Mesothelial cell of epicardium (in vitro differentiated cells): ENCODE measurements at places on chromosomes 5 and 9.

DNA sequence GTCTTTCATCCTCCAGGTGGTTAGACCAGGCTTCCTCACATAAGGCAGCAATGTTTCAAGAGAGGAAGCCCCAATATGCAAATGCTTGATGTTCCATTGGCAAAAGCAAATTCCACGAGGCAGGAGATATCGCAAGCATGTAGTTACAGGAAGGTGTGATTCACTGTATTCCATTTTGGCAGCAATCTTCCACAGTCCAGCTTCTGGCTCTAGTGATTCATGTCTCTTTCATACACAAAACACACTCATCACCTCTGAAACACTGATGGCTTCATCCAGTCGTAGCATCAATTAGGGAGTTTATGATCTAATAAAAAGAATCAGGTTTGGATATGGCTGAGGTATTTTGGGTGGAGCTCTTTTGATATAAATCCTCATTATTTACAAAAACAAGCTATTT lies 552.2 kb upstream of the RIOK2 start:
- no peaks in the 10 kb centered on the region for H3K4me1 ChIP-seq
- no peaks in the 10 kb centered on the region for H3K36me3 ChIP-seq
- no peak for DNase-seq
- no peak overlapping the region for H3K27ac ChIP-seq
- peaks cover under 1% of the 10 kb centered on the region for H3K27me3 ChIP-seq

DNA sequence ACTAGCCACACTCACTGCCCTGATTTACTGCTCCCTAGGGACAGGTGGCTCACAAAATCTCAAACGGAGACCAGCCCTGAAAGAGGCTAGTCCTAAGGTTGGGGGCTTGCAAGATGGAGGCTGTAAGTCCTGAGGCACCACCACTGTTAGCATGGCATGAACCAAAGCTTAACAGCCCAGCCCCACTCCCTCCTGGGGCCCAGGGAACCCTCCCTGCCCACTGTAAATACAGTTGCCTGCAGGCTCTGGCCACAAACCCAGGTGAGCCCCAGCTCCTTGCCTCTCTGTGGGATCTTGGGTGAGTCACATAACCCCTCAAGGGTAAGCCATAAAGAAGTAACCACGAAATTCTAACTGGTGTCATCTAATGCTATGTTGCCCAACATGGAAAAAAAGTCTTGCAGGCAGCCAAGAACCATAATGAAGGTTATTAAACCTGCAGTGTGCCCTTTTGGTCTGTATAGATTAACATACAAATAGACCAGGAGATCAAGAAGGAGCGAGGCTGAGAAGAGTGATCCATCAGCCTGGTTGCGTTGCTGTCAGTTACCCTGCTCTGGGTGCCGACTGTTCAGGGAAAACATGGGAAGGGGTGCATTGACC lies 1.7 kb upstream of the POMT1 start:
- H3K27ac ChIP-seq, result peak overlapping the region; percentile 59
- H3K4me3 ChIP-seq, result peak overlapping the region; percentile 59
- DNase-seq, result no peak
- no peaks in the 10 kb centered on the region for H3K27me3 ChIP-seq
- peaks cover 3% of the 10 kb centered on the region for H3K36me3 ChIP-seq

DNA sequence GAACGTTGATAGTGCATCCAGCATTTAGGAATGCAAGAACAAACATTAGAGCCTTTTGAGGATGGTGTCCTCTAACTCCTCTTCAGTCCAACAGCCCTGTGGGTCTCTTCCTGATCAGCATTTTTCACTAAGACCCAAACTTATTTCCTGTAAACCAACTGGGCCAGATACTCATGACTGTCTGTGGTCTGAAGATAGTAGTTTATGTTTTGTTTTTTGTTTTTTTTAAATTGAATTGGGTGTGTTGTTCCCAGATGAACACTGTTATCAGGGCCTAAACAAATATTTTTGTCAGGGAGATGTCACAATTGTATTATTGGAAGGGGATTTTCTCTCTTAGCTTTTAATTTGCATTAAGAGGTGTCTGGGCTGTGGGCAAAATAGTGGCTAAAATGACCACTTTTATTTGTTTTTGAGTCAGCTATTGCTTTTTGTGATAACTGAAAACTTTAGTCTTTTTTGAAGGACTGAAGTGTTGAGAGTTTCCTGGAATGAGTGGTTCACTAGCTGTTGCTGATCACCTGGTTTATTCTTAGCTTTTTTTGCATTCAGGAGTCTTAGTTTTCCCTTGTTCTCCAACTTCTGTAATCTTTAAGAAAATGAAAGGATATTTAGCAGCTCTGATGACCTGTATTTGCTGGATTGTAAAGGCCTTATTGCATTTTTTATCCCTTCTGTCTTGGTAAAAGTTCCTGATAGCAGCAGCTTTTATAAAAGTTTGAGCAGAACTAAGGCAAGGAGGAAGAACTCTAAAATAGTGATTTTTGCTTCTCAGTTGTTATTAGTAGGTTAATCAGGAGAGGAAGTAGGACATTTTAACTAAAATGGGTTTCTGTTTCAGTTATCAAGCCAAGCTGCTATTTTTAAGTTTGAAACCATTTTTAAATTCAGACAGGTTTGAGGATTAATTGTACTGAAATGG lies 5.5 kb downstream of the MAN2A1 start:
- no peak overlapping the region for H3K4me3 ChIP-seq
- peaks cover 56% of the 10 kb centered on the region for H3K4me1 ChIP-seq
- peaks cover 3% of the 10 kb centered on the region for H3K36me3 ChIP-seq
- DNase-seq, result no peak

- no peak overlapping the region for H3K27ac ChIP-seq
- H3K4me3 ChIP-seq, result no peak overlapping the region
- H3K27me3 ChIP-seq, result no peaks in the 10 kb centered on the region
- H3K4me1 ChIP-seq, result peaks cover 7% of the 10 kb centered on the region
- DNase-seq, result no peak
These were observed 54.6 kb downstream of the SUB1 start for GRCh38 chr5:32639943-32640342.

DNA sequence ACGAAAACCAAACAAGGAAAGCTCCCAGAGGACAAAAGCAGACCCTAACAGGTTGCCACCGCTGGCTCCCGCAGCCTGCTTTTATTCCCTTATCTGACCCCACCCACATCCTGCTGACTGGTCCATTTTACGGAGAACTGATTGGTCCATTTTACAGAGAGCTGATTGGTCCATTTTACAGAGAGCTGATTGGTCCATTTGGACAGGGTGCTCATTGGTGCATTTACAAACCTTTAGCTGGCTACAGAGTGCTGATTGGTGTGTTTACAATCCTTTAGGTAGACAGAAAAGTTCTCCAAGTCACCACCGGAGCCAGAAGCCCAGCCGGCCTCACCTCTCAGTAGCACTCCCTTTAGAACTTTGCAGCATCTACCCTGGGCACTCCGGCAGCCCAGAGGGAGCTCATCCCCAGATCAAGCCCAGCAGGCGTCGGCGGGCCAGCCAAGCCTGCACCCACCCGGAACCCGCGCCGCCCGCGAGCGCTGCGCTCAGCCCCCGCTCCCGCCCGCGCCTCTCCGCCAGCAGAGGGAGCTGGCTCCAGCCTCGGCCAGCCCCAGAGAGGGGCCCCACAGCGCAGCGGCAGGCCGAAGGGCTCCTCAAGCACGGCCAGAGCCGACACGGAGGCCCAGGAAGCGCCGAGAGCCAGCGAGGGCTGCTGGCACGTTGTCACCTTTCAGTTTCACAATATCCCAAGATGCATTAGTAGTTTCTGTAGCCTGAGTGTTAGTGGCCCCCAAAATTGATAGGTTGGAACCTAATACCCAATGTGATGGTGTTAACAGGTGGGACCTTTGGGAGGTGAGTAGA lies 35.3 kb upstream of the CLPTM1L start:
- peaks cover 85% of the 10 kb centered on the region for H3K27me3 ChIP-seq
- H3K27ac ChIP-seq, result no peak overlapping the region
- peaks cover 1% of the 10 kb centered on the region for H3K4me1 ChIP-seq
- no peaks in the 10 kb centered on the region for H3K36me3 ChIP-seq
- peak overlapping the region; percentile 31 for H3K4me3 ChIP-seq
- no peak for DNase-seq

DNA sequence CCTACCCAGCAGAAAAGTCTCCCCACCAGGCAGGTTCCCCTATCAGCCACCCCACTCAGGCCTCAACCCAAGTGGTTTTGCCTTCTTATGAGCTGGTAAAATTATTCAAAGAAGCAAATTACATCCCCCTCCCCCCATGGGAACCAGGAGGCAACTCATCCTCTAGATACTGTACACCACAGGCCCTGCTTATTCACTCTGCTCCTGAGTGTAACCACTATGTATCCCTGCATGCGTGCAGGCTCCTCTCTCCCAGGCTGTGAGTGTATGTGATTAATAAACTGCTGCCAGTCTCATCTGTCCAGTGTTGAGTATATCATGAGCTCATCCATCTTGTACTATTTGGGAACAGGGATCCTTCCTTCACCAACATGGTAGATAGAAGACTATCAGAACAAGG lies 8.6 kb downstream of the KCTD16 start:
- no peaks in the 10 kb centered on the region for H3K36me3 ChIP-seq
- DNase-seq, result no peak
- H3K4me3 ChIP-seq, result no peak overlapping the region
- peaks cover 2% of the 10 kb centered on the region for H3K27me3 ChIP-seq

GRCh38 chr5:84287951-84288350 lies 96.7 kb downstream of the EDIL3 start:
- peak overlapping the region; percentile 52 for H3K27ac ChIP-seq
- no peaks in the 10 kb centered on the region for H3K36me3 ChIP-seq
- no peak overlapping the region for H3K4me3 ChIP-seq
- H3K4me1 ChIP-seq, result peaks cover 45% of the 10 kb centered on the region
- no peak for DNase-seq

DNA sequence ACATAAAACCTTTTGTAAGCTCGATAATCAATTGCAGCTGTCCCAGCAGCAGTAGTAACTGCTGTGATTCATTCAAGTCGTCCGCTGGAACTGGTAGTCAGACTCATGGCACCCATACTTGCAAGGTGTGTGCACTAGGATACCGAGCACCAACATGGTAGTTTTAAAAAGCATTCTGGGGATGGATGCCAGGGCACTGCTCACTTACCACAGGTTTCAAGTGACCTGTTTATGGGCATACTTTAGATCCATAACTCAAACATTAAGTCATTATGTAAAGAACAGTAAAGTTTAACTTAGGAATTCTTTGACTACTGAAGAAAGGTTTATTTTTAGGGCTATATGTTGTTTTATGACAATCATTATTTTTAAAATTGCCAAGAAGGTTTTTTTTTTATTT lies 2277.6 kb downstream of the MAT2B start:
- H3K27ac ChIP-seq, result no peak overlapping the region
- DNase-seq, result no peak

DNA sequence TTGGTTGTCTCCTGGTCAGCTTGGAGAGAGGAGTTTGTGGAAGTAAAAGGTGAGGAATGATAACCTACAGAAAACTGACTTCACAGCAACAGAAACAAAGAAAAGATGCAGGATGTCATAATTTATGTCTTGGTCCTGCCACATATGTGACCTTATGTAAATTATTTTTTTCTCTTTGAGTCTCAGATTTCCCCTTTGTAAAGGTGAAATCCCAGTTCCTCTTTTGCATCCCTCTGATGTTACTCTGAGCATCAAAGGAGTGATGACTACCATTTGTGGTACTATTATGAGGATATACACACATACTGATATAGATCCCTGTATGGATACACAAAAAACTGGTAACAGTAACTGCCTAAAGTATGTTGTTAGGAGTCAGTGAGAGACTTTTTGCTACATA lies 1.4 kb upstream of the THG1L start:
- no peaks in the 10 kb centered on the region for H3K27me3 ChIP-seq
- peaks cover 8% of the 10 kb centered on the region for H3K4me1 ChIP-seq
- peaks cover 3% of the 10 kb centered on the region for H3K36me3 ChIP-seq
- no peak overlapping the region for H3K4me3 ChIP-seq
- no peak for DNase-seq

DNA sequence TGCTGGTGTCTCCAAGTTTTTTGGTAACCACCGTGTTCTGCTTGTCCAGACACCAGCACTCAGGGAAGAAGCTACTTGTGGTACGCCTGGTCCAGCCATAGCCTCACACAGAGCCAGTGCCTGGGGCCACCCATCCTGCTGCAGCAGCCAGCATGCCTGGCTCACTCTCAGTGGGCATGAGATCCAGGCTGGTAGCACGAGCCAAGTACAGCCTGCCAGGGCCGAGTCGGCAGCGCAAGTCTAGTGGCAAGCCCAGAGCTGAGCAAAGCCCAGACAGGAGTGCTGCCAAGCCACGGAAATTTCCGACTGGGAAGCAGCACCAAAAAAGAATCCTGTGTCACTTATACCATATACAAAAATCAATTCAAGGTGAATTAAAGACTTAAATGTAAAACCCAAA lies 36.3 kb upstream of the FBXL17 start:
- no peaks in the 10 kb centered on the region for H3K36me3 ChIP-seq
- H3K4me1 ChIP-seq, result no peaks in the 10 kb centered on the region
- no peak overlapping the region for H3K27ac ChIP-seq
- no peak for DNase-seq
- H3K4me3 ChIP-seq, result no peak overlapping the region

DNA sequence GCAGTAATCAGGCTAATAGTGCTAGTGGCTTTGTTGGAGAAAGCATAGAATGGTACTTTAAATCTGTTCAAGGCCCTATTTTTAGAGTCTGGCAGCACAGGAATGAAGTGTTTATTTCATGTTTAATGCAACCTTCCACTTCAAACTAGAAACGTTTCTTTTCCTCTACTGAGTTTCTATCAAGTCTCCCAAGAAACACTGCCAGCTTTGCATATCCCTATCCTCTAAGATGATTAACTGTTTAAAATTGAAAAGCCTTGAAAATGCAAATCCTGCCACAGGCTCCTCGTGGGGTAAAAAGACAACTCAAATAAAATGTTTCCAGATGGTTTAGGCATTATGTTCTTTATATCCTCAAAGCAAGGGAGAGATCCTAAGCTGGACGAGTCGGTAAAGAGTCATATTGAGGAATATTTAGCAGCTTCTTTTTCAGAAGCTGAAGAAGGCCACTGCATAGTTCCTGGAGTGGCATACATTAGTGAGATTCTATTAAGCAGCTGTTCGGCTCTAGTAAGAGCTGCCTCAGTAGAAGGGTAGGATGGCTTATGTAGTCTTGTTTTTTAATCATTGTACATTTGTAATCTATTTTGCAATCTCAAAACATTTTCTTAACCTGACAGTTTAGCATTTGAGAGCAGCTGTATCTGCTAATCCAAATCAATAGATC lies 251.2 kb downstream of the CHSY3 start:
- H3K4me3 ChIP-seq, result no peak overlapping the region
- H3K4me1 ChIP-seq, result peaks cover 3% of the 10 kb centered on the region
- H3K27me3 ChIP-seq, result no peaks in the 10 kb centered on the region

DNA sequence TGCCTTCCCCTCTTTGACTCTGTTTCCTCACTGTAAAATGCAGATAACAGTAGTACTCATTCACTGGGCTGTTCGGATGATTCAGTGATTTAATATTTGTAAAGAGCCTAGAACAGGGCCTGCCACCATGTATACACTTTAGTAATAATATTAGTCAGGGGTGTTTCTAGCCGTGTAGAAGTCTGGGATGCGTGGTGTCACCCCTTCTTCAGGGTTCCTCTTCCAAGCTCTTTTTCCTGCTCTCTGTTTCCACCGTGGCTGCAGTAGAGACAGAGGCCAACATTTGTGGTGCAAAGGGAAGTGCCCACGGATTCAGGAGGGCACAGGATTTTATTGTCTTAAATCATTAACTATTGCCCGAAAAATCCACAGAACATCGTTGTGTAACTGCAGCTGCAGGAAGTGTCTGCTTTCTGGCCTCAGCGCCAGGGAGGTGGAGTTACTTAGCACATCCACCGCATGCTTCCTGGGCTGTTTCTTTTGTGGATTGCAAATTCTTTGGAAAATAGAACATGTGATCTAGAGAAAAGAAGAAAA lies 61.7 kb downstream of the TRIO start:
- H3K4me3 ChIP-seq, result no peak overlapping the region
- H3K36me3 ChIP-seq, result no peaks in the 10 kb centered on the region
- peak overlapping the region; percentile 13 for H3K27ac ChIP-seq
- peaks cover 32% of the 10 kb centered on the region for H3K4me1 ChIP-seq
